ENCODE measurements at places on chromosomes 2 and 18.

DNA sequence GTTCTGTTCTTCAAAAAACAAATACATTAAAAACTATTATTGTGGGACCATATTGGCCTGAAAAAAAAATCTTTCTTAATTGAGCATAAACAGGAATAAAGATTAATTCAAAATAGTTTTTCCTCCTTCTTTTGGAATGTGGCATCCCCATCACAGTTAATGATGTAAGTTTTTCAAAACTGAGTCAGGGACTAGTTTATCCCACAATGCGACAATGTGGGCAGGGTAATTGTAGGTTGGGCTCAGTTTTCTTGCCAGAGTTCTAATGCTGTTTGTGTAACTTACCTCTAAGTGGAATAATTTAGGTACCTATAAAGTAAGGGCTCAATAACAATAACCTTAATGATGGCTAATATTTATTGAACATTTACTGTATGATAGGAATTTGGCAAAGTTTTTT, 82.0 kb downstream of the PMS1 start:
- no peak for DNase-seq

DNA sequence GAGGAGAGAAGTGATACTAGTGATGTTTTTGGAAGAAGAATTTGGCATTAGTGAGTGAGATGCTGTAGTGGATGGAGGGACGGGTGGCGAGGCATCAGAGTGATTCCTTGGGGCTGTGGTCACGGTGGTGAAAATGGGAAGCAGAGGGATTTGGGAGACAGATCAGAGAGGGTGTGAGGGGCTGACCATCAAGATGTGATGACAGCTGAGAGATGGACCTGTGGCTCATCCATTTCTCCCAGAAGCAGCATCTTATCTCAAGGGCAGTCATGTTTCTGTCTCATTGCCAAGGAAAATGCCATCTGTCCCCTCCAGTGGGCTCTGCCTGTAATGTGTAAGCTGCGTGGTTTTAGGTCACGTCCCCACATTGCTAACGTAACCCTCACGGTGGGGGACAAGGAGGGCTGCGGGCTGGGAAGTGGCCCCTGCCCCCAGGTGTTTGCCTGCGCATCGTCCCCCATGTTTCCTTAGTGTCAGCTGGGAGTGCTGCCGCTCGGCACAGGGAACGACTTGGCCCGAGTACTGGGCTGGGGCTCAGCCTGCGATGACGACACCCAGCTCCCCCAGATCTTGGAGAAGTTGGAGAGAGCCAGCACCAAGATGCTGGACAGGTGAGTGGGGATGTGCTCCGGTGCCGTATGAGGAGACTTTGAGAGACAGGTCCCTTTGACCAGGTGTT, 91.0 kb downstream of the DGKD start:
- no peak for DNase-seq

GRCh38 chr18:79739440-79739778, 58.3 kb upstream of the KCNG2 start:
- DNase-seq: no peak

GRCh38 chr18:13321923-13322322, 103.4 kb downstream of the LDLRAD4 start:
- no peak for DNase-seq

GRCh38 chr18:62979900-62980299, 264.6 kb downstream of the PHLPP1 start:
- DNase-seq: no peak

- DNase-seq: no peak
These were observed 564.9 kb upstream of the FSHR start for GRCh38 chr2:49719241-49719640.

DNA sequence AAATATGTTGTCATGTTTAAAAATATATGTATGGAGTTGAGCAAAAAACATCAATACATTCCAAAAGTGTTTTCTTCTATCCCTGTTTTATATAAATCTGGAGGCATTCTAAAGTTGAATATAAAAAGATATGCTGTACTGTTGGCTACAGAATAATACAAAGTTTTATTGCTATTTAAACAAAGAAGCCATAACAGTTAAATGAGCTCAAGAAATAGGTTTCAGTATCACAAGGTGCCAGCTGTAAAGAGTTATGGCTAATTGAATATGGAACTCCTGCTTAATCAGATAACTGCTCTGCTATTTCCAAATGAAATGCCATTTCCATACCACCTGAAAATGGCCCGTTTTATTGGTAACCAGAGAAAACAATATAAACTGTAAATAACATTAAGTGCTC, 55.0 kb downstream of the LNPK start:
- DNase-seq: no peak

DNA sequence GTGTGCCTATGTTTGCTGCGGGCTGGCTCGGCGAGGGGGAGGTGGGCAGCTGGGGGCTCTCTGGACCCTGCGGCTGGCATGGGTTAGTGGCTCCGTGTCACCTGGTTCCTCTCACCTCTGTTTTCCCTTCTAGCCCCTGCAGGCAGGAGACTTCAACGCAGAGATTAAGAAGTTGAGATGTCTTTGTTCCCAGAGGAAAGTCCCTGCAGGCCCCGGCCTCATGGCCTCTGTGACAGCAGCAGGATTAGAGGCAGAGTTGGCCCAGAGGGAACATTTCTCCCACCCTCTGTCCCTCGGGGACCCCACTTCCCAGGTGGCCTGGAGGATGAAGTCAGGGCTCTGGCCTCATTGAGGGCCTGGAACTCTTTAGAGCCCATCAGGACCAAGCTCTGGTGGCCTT, 56.5 kb downstream of the HPCAL1 start:
- no peak for DNase-seq

DNA sequence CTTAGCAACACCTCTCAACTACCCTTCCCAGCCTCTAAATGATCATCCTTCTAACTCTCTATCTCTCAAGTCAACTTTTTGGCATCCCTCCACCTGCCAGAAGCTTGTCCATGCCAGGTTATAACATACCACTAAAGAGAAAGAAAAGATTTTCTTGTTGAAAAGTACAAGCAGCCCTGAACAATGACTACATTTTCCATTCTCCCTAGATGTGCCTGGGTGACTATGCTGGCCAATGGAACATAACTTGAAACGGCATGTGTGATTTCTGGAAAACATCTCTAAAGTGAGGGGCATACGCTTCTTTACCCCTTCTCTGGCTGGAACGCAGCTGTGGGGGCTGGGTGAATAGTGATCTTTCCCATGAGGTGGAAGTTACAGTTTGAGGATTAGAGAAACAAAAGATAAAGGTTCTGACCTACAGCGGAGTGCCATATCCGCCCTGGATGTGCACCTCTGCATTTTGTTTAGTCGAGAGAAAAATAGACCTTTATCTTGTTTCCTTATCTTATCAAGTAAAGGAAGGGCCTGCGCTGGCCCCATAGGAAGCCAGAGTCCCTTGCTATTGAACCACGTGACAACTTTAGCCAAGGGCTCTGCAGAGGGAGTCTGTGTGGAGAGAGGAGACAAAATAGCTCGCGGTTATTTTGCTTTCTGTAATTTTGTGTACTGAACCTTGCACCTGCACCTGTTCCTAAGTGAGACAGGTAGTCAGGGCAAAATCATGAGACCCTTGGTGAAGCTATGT, 436.8 kb downstream of the TGIF1 start:
- DNase-seq: no peak

- no peak for DNase-seq
These were observed 1137.7 kb upstream of the CHAC2 start for GRCh38 chr2:52629944-52630343.

GRCh38 chr18:13261661-13262357, 43.2 kb downstream of the LDLRAD4 start:
- DNase-seq: no peak

- DNase-seq: no peak
These were observed 209.7 kb upstream of the SIX2 start for GRCh38 chr2:45218931-45219339.

GRCh38 chr2:73836141-73836943, 7.6 kb downstream of the STAMBP start:
- no peak for DNase-seq

DNA sequence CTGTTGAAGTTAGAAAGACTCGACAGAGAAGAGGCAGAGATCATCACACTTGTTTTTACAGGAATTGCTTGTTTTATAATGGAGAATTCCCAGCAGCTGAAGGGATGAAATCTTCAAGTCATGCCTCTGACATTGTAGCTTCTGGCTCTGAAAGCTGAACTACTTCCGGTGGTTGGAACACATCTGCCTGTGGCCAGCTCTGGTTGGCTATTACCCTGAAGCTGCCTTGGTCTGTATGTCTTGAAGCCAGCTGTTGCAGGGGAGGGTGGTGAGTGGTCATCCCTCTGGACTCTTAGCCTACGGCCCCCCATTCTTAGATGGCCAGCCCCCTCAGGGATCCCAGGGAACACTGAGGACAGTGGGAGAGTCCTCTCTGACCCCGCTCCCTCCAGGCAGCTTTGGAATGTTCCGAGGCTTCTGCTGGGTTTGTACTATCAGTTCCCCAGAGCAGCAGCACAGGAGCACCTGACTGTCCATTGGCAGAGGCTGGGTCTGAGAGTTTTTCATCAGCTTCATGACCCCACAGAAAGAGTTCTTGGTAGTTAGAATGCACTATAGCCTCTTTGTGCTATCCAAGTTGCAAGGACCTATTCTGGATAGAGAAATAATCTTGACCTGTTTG, 87.4 kb upstream of the CAPN13 start:
- no peak for DNase-seq

- DNase-seq: no peak
These were observed 638.5 kb downstream of the CNTNAP5 start for GRCh38 chr2:124663645-124663997.

GRCh38 chr2:235614900-235615712, 121.3 kb downstream of the AGAP1 start:
- peak; percentile 76 for DNase-seq

DNA sequence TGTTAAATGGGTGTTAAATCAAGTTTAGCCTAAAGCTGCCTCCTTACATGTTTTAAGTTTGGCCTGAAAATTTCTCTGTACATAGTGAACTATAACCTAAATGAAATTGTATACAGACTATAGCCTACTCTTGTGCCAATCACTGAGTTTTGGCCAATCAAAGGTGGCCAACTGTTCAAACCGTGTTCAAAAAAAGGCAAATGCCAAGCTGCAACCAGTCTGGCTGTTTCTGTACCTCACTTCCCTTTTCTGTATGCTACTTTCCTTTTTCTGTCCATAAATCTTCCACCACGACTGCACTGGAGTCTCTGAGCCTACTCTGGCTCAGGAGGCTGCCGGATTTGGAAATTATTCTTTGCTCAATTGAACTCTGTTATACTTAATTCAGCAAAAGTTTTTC, 121.0 kb downstream of the SPOPL start:
- DNase-seq: no peak

DNA sequence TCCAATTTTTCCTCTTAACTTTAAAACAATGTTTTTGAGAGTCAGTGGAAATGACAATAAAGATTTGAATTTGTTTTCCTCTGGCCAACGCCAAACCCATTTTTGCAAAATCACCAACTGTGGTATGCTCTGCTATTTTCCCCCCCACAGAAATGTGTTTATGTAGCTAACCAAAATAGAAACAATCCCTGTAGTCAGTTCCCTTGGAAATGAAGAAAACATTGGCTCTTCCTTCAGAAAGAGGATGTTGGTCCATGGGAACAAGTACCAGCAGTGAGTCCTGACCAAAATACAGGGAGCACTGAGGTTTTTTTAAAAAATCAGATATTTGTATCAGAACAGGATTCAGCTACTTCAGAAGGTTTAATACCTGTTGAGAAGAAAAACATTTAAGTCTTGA, 65.3 kb downstream of the SLC40A1 start:
- DNase-seq: no peak

GRCh38 chr2:1718339-1719220, 25.7 kb downstream of the PXDN start:
- no peak for DNase-seq

DNA sequence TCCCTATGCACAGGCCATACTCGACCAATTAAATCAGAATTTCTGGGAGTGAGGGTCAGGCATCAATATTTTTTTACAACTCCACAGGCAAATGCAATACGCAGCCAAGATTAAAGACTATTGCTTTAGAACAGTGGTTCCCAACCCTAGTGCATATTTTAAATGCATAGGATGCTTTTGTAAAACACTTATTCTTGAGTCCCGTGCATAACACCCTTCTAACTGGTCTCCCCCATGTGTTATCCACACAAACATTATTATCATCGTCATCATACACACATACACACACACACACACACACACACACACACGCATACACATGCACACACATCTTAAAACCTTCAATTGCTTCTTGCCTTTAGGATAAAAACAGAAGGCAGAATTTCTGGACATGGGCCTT, 145.0 kb upstream of the PELI1 start:
- no peak for DNase-seq

DNA sequence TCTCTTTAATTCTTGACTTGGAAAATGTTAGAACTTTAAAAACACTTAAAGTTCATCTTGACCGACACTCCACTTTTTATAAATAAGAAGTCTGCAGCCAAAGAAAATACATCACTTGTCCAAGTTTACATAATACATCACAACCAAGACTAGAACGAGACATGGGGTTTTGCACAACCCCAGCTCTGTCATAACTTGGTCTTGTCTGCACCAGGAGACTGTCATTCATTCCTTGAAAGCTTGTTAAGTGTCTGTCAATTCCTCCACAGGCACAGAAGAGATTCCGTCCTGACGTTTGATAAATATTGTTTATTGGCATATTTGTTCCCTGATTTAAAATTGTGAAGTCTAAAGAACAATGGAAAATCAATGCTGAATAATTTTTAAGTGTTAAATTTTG, 139.5 kb upstream of the SETBP1 start:
- no peak for DNase-seq

DNA sequence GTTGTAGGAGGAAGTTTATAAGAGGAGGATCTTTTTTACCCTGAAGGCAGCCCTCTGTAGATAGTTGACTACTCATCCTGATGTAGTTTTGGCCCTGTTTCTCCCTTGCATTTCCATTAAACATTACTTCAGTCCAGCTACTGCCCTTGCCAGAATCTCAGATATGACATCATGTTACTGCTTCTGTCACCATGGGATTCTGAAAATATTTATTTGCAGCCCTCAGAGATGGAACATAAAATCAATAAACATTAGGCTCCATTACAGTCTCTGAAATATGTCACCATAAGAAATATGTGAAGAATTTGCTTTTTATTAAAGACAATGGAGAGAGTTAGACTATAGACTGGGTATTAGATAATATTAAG, 68.7 kb upstream of the STK39 start:
- no peak for DNase-seq

DNA sequence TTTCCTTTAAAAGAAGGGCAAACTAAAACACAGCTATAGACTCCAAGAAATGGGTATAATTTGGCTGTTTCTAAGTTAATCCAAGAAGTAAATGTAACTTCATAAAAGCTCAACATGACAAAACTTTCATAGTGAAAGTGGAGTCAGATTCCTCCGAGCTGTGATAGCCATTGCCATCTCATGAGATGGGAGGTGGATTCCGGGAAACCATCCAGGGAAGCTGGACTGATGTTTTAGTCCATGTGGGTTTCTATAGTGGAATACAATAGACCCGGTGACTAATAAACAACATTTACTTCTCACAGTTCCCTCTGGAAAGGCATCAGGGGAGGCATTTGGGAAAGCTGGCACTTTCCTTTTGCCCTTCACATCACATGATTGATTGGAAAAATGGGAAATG, 10.0 kb upstream of the LAPTM4A start:
- no peak for DNase-seq
